ENCODE measurements at places on chromosomes 7 and 10.
A peak's percentile ranks its signal among the peaks of the same experiment; 100 is the strongest.

GRCh38 chr7:14228341-14228740, 238.9 kb upstream of the ETV1 start:
- no peak for DNase-seq

DNA sequence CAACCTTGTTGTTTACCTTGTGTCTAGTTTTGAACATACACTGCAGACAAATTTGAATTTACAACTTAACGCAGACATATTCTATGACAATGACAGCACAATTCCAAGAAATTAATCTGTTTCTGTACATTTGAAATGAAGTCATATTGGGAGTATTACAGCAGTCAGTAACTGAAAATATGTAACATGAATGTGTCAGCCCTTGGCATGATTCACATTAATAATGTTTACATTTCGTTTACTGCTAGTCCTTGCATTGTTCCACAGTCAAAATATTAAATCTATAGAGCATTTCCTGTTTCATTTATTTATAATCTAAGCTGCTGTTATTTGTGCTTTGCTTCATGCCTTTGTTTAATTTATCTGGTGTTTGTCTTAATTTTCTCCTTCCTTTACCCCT, 80.4 kb downstream of the NOC3L start:
- DNase-seq = no peak

DNA sequence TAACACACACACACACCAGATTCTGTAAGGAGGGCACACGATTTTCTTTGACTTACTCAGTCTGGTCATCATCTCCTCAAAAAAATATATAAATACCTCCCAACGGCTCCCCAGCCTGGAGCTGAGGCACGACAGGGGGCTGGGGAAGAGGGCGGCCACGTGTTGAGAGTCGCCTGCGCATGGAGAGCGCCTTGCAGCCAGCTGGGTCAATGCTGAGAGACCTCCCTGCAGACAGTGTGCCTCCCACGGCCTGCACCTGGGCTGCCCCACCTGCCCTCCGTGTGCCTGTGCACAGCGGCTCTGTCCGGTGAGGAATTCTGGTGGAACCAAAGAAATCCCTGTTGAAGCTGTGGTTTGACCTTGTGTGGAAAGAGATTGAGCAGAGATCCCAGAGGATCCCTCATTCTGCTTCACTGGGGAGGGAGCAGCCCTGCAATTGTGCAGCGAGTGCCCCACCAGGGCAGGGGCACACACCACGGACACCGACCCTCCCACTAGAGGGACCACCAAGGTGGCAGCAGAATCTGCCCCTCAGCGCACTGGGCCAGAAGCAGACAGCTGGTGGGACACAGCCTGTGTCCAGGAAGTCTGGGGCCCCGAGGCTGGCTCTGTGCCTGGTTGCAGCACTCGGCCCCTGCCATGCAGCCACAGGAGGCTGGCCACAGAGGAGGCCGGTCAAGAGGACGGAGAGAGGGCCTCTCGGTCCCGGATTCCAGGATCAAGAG, 150.5 kb upstream of the PPP2R2D start:
- DNase-seq = no peak

DNA sequence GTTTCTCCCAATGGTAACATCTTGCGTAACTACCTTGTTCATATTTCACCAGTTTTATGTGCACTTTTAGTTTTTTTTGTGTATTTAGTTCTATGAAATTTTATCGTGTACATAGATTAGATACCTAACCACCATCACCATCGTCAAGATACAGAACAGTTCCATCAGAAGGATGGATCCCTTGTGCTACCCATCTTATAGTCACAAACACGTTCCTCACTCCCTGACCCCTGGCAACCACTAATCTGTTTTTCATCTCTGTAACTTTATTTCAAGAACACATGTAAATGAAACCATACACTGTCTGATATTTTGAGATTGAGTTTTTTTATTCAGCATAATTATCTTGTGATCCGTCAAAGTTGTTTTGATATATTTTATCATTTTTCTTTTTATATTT, 29.9 kb downstream of the FANK1 start:
- no peak for DNase-seq

- DNase-seq = no peak
Observed at GRCh38 chr10:100866010-100866409, 46.8 kb upstream of the SLF2 start.

- no peak for DNase-seq
Observed at GRCh38 chr7:55174856-55175255, 156.0 kb downstream of the EGFR start.

GRCh38 chr7:14085901-14086300, 96.4 kb upstream of the ETV1 start:
- DNase-seq = no peak

DNA sequence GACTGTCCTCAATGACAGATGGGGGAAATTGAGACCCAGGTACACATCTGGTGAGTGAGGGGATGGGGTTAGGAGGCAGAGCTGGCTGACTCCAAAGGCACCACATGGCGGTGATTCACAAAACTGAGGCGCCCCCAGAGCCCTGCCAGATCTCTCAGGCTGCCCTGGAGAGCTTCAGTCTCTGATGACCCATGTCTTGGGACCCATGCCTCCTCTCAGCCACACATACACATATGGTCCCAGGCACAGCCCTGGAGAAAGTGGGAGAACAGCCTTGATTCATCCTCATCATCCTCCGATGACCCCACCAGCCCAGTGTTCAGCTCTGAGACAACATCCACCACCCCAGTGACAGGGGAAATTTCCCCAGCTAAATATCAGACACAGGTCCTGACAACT, 426.0 kb downstream of the RPS24 start:
- no peak for DNase-seq

- DNase-seq = no peak
Observed at GRCh38 chr7:1564603-1565022, 5.2 kb downstream of the PSMG3 start.

DNA sequence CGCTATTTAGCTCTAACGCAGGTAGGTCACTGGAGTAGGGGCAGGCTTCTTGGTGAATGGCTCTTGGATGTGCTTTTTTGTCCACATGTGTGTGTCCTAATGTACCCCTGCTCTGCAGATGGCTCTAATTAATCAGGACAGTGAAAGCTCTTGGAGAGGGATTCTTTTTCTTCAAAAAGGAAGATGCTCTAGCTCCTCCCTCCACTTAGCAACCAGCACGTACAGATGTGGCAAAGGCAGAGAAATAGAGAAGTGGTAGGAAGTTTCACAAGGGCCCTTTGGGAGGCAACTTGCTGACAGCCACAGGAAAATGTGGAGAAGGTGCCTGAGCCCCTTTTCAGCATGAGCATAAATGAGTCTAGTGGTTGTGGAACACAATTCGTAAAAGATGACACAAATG, 221.7 kb downstream of the PLXNA4 start:
- DNase-seq = peak; percentile 72

- no peak for DNase-seq
Observed at GRCh38 chr7:121337398-121337797, 8.6 kb downstream of the WNT16 start.

GRCh38 chr7:112420236-112420861, 29.9 kb upstream of the IFRD1 start:
- no peak for DNase-seq

DNA sequence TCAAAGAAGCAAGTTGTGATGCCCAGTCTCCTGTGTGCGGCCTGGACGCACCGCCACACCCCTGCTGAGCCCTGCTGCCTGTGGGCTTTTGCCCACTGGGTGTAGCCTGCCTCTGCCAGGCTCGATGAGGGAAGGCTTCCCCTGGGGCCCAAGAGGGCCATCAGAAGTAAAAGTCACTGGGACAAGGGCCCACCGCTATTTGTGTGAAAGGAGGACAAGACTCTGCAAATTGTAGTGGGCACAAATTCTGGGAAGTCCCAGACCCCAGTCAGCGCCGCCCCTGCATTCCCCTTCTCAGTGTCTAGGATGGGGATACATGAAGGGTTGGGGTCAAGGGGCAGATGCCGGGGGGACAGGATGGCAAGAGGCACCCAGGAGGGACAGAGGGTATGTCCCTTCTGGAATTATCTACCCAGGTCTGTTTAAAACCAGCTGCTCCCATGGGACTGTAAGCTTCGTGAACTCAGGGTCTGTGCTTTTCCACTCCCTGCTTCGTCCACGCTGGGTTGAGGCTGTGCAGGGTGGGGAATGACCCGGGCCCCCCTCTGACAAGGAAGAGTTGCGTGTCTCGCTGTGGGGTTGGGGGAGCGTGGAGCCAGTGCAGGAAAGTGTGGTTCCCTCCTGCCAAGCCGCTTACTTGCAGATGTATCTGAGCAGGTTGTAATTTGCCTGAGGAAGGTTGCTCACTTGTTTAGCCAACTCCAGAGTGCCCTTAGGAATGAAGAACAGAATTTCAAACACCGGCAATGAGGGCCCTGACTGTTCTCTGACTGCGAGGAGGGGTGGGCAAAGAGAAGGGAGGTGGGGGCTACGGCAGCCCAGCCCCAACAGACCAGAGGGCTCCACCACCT, 147.2 kb downstream of the MAPK8 start:
- no peak for DNase-seq

GRCh38 chr10:69335063-69335587, 56.8 kb downstream of the HK1 start:
- DNase-seq = peak; percentile 60

DNA sequence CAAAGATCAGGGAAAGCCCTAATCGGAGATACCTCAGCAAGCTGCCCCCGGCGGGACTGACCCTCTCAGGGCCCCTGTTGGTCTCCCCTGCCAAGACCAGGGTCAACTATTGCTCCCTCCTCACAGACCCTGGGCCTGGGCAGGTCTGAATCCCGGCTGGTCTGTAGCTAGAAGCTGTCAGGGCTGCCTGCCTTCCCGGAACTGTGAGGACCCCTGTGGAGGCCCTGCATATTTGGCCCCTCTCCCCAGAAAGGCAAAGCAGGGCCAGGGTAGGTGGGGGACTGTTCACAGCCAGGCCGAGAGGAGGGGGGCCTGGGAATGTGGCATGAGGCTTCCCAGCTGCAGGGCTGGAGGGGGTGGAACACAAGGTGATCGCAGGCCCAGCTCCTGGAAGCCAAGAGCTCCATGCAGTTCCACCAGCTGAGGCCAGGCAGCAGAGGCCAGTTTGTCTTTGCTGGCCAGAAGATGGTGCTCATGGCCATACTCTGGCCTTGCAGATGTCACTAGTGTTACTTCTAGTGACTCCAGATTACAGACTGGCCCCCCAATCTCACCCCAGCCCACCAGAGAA, 24.1 kb downstream of the TBATA start:
- peak; percentile 30 for DNase-seq

DNA sequence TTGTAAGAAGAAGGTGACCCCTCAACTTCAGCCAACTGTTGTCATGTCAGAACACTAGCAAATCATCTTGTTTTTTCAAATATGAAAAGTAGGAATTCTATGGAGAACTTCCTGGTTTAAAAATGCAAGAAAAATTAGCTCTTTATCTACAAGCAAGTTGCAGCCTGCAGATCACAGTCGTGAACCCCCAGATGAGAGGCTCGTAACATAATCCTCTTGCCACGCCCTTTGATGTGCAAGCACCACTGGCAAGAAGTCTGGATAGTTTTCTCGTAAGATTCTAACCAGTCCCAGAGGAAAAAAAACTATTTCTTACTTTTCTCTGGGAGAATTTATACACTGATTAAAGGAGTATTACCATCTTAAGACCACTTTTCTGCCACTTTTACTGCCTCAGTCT, 132.3 kb downstream of the DPY19L1 start:
- no peak for DNase-seq

GRCh38 chr7:138970952-138971351, 10.2 kb downstream of the KIAA1549 start:
- DNase-seq = no peak

DNA sequence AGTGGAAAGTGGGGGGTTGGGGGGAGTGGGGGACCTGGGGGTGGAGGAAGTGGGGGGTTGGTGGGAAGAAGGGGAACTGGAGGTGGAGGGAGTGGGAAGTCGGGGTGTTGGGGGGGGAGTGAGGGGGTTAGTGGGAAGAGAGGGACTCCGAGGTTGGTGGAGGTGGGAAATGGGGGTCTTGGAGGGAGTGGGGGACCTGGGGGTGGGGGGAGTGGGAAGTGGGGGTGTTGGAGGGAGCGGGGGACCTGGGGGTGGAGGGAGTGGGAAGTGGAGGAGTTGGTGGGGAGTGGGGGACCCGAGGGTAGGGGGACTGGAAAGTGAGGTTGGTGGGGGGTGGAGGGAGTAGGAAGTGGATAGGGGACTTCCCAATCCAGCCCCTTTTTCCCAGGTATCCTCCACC, 906 bp upstream of the MMD2 start:
- no peak for DNase-seq

All from NB4 (cell line).